ENCODE measurements at places on chromosomes 5 and 9. TPM values are rescaled to one million over a fixed set of nuclear protein-coding genes. Genes with fewer than 3 reads are reported as not detected.

The HK3 gene
- 869 TPM for polyA plus RNA-seq

The PCDHGA6 gene
- polyA plus RNA-seq: not detected

The SLC4A9 gene
- 0.28 TPM for polyA plus RNA-seq

GRCh38 chr5:133635051-133635450 is 22.7 kb upstream of the FSTL4 start:
- DNase-seq: no peak

The PALM2AKAP2 gene
- not detected for polyA plus RNA-seq

- DNase-seq: no peak
Measured at GRCh38 chr5:14980698-14981097, 109.1 kb upstream of the ANKH start.

GRCh38 chr5:117761186-117761585 is 1186.6 kb upstream of the SEMA6A start:
- no peak for DNase-seq

The PCAT7 gene
- not detected for polyA plus RNA-seq

The FRMD3 gene
- polyA plus RNA-seq: 9.8 TPM

DNA sequence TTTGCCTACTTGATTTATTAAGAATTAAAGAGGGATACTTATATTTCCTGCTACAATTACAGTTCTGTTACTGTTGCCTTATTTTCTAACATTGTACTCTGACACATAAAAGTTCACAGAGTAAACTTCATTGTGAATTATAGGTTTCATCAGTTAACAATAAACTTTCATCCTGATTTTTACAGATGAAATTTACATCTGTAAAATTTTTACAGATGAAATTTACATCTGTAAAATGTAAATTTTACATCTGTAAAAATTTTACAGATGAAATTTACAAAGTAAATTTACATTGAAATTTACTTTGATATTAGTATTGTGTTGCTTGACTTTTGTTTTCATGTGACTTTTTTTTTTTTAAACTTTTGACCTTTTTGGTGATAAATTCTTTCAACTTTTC is 9.3 kb downstream of the ZBTB43 start:
- DNase-seq: no peak

DNA sequence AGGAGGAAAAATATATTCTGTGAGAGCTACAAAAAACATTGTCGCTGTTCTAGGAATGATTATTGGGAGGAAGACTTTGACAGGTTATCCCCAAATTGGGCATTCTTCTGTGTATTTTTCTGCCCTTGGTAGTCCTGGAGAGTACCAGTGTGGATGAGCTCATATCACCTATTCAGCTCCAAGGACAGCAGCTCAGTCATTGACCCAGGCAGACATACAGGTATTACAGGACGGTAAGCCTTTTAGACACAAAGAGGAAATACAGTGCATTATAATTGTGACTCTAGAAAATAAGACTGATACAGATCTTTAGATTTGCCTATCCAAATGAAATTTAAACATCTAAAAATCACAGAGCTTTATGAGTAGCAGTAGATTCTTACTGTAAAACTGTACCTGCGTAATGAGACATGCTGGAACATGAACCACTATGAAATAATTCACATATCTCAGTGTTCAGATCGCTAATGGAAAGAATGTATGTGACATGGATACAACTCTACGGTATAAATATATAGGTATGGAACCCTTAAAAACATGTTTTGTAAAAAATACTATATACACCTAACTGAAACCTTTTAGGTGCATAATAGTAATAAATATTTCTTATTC is 56.0 kb downstream of the PLK2 start:
- no peak for DNase-seq

DNA sequence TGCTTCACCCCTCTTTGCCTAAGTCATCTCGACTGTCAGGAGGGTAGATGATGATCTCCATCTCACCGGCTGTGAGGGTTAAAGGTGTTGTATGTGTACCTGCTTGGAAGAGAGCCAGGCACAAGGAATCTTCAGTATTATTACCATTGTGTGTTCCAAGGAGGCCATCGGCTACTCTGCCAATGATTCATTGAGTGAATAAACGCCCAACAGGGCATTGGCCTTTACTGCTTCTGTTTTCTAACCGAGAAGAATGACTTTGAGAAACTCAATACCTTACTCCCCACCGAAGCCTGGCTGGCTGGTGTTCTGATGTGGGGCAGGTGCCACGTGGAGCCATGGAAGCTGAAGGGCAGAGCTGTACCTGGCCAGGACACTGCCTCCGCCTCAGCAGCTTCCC is 228.8 kb downstream of the SNX18 start:
- no peak for DNase-seq

DNA sequence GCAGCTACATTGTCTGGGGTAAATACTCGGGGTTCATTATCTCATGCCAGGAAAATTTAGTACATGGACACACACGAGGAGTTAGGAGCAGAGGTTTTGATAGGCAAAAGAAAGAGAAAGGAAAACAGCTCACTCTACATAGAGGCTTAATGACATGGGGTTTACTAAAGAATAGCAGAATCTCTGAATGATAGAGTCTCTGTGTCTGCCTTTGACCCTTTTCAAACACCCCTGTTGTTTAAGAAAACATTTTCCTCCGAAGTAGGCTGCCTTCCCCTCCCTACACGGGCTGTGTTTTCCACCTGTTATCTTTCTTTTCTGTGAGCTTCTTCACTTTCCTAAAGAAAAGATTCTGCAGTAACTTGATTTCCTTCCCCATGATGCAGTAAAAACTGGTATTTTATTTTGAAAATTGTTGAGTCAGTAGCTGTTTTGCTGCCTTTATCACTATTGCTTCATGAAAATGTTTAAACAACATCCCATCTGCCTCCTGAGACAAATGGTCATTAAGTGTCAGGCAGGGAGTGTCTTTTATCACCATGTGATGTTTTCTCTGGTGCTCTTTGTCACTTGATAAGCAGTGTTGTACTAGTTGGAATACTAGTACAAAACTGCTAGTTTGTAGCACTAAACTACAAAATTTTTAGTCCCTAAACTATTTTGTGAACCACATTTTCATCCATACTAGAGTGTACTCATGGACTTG is 76.6 kb downstream of the PPIC start:
- no peak for DNase-seq

The PCDHA11 gene
- polyA plus RNA-seq: not detected

The GDA gene
- not detected for polyA plus RNA-seq

The C9orf50 gene
- polyA plus RNA-seq: not detected

DNA sequence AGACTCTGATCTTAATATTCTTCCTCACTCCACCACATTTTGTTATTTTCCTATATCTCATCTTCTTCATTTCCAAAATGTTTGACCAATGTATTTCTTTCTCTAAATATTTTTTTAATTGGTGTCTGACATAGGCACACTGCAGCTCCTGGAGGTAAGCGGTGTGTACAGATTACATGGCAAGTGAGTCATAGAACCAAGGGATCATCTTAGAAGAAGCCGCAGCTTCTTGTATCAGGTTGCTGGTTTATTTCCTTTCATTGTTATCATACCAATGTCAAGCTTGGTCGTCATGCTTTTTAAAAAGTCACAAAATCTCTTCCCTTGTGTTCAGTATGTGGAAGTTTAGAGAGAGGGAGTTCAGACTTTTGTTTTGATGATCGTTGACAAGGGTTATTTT is 526.1 kb upstream of the CDH18 start:
- no peak for DNase-seq

The GABRA6 gene
- polyA plus RNA-seq: not detected

DNA sequence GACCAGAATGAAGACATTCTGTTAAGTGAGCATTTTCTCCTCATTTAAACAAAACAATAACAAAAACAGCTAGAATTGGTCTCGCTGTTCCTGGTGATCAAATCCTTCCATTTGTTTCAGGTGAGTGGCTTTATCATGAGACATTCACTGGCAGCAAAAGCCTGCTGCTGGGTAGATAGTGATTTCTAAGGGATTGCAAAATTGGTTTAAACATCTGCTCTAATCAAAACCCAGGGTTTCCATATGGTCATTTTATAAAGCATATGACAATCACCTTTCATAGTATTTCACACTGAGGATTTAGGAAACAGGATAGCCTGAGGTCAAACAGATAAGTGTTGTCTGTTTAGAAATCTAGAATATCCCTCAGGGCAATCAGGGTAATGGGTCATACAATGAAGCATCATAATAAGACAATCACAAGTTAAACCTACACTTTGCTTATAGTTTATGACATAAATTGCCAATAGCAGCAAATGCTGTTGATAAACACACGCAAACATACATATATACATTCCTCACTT is 769.6 kb upstream of the C9orf72 start:
- DNase-seq: no peak

The TPM2 gene
- polyA plus RNA-seq: not detected

The LRRC19 gene
- polyA plus RNA-seq: not detected

The CACFD1 gene
- polyA plus RNA-seq: 5.1 TPM

GRCh38 chr9:121013911-121014310 is 36.2 kb downstream of the C5 start:
- no peak for DNase-seq

The LMX1B gene
- not detected for polyA plus RNA-seq

- DNase-seq: no peak
Measured at GRCh38 chr9:33175649-33176325, 8.7 kb upstream of the B4GALT1 start.

The TLE1 gene
- 0.46 TPM for polyA plus RNA-seq

DNA sequence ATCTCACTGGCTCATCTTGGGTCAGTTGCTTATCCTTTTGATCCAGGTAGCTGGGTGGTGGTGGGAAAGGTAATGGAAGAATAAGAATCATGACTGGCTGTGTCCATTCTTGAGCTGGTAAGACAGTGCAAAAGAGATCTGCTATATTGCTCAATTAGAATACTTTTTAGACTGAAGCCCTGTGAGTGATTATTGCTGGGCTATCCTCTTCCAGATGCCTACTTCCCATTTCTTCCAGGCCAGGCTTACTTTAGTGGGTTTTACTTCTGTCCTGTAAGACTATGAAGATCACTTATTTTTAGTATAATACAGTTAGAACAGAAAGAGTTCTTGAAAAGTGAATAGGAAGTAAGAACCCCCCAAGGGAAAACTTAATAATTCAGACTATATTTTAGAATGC is 7.2 kb downstream of the MARCHF6 start:
- DNase-seq: peak; percentile 8

The PCSK5 gene
- 7.1 TPM for polyA plus RNA-seq

- no peak for DNase-seq
Measured at GRCh38 chr5:40503439-40503838, 176.3 kb upstream of the PTGER4 start.

- DNase-seq: no peak
Measured at GRCh38 chr9:34035656-34036055, 13.0 kb downstream of the UBAP2 start.

- DNase-seq: peak; percentile 71
Measured at GRCh38 chr9:34603610-34604231, 8.2 kb downstream of the RPP25L start.

DNA sequence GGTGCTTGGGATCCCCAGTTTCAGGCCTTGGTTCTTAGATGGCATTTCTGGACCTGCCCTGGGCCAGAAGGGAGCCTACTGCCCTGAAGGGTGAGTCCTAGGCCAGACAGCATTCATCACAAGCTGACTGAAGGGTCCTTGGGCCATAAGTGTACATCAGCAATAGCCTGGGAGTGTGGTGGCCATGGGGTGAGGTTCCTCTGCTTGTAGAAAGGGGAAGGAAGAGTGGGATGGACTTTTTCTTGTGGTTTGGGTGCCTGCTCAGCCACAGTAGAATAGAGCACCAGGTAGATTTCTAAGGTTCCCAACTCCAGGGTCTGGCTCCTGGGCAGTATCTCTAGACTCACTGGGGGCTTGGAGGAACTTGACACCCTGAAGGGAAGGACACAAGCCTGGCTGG is 95.2 kb upstream of the PHF24 start:
- peak; percentile 8 for DNase-seq

- no peak for DNase-seq
Measured at GRCh38 chr9:76298521-76299144, 95.6 kb downstream of the RFK start.

The FAM78A gene
- 6.4 TPM for polyA plus RNA-seq

DNA sequence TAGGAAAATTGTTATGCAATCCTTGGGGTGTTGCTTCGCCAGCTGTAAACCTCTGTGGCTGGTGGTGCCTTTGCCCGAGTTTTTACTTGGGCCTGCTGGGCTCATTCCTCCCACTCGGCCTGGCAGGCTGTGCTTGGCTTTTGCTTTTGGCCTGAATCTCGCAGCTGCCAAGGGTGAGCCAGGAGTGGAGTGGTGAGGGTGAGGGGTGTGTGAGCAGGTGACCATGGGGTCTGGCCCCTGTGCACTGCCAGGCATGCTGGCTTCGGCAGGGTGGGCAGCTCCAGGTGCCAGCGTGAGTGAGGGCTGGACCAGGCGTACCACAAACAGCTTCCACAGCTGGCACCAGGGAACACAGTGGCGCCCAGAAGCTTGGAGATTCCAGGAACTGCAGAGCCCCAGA is 12.6 kb upstream of the DHFR start:
- no peak for DNase-seq

The WDR38 gene
- not detected for polyA plus RNA-seq

- DNase-seq: no peak
Measured at GRCh38 chr9:95561913-95562312, 45.1 kb upstream of the PTCH1 start.

The PLAC8L1 gene
- polyA plus RNA-seq: not detected

GRCh38 chr9:112446526-112446925 is 40.1 kb upstream of the KIAA1958 start:
- no peak for DNase-seq

GRCh38 chr9:37931592-37931991 is 27.7 kb upstream of the SLC25A51 start:
- no peak for DNase-seq

DNA sequence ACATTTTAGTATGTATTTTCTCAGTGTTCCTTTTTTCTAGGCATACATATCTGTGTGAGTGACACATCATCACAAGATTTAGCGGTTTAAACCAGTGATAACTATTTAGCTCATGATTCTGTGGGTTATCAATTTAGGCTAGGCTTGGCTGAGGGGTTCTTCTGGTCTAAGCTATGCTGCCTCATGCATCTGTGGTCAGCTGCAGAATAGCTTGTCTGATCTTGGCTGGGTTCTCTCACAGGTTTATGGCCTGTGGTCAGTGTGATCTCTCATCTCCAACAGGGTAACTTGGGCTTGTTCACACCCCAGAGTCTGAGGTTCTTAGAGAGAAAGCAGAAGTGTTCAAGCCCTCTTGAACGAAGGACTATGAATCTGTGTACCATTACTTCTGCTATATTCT is 363.3 kb downstream of the KDM4C start:
- no peak for DNase-seq

Measured in CD14-positive monocyte (primary cell).